ENCODE measurements at places on chromosomes 7 and 10.

DNA sequence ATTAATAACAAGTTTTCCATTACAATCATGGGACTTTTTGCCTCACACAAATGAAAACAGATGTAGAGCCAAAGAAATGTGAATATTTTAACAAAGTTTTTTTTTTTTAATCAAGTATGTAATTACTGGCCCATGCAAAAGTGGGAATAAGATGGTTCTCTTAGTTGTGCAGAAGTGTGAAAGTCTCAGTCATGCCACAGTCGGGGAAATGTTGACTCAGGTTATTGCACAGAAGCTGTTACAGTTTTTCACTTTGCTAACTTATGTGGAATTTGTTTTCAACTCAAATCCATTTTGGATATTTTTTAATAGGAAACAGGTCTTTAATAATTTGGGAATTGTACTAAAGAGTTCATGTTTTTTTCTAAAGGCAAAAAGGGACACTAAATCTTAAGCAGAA lies 44.0 kb upstream of the CAV2 start:
- DNase-seq: peak; percentile 29

GRCh38 chr10:52637592-52637991 lies 135.0 kb downstream of the MBL2 start:
- no peak for DNase-seq

- no peak for DNase-seq
Observed at GRCh38 chr7:14395860-14396259, 406.4 kb upstream of the ETV1 start.

- DNase-seq: no peak
Observed at GRCh38 chr7:51124321-51124720, 192.3 kb downstream of the COBL start.

GRCh38 chr10:129681856-129682255 lies 214.8 kb downstream of the MGMT start:
- no peak for DNase-seq

- DNase-seq: no peak
Observed at GRCh38 chr10:113067501-113067900, 117.5 kb downstream of the TCF7L2 start.

DNA sequence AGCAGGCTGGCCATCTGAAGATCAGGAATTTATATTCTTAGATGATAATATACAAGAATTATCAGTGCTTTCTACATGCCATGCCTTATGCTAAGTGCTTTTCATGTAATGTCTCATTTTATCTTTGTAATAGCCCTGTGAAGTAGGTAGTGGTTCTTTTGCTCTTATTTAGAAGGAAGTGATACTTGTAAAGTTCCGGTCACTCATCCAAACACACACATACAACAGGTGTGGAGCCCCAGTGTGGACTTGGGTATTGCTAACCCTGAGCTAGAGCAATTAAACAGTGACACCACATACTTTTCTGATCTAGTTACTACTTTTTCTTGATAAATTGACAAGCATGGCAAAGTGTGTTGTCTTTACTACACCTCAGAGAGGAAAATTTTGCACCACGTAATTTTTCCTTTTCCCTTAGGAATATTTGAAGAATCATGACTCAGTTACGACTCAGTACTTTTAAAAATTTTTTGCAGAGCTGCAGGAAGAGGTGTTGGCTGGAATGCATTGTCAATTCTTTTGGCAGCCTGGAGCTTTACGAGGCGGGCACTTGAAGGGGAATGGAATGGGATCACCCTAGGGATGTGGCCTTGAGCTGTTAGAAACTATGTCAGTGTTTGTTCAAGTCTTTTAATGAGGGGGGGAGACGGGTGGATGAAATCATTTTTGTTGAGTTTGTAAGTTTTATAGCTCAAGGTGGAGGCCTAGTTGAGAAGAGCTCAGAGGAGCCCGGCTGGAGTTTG lies 212.5 kb upstream of the CELF2 start:
- DNase-seq: peak; percentile 97

DNA sequence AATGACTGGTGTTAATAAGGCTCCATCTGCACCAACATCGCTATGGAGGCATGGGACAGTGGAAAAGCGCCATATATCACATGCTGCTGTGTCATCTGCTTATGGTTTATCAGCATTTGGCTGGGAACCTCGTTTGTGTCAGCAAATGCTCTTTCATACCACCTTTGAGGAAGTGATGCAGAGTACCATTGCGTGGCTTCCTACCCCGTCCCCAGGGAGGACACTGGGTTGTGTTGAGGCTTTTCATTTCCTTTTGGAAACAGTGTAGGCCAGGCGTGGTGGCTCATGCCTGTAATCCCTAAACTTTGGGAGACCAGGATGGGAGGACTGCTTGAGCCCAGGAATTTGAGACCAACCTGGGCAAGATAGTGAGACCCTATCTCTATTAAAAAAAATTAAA lies 6.8 kb downstream of the TACR2 start:
- DNase-seq: peak; percentile 40

DNA sequence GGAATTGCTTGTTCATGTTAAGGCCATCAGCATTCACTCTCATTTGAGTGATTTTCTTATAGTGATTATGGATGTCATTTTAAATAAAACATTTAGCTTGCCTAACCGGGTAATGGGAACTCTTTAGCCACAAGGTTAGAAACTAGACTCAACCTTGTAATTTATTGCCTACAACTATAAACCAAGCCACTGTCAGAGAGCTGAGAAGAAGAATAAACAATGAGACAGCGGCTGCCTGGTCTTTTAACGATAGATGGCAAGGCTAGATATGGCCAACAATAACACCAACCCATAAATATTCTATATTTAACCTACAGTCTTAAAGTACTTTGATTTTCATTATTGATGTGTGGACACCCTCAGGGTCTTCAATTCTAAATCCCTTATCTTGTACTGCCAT lies 27.8 kb upstream of the INHBA start:
- DNase-seq: no peak

DNA sequence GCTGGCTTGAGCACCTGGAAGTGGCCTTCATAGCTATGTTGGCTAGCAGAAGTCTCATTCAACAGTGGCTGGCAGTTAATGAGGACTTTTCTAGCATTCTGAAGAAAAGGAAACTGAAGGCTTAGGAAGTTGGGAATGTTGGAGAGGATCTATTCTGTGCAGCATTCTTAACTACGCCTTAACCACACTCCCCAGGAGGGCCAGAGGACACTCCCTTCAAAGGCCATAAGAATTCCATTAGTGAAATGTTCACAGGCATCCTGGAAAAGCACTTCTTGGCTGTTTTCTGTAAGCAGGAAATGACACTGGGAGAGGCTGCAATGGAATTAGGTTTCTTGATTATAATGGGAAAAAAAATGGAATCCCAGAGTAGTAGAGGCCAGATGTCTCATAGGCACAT lies 188.9 kb downstream of the ARHGAP12 start:
- DNase-seq: peak; percentile 98

- no peak for DNase-seq
Observed at GRCh38 chr7:98678215-98678614, 61.1 kb downstream of the NPTX2 start.

- no peak for DNase-seq
Observed at GRCh38 chr10:1240341-1240775, 184.2 kb downstream of the WDR37 start.

- DNase-seq: no peak
Observed at GRCh38 chr10:133439517-133440461, 14.0 kb upstream of the SCART1 start.

DNA sequence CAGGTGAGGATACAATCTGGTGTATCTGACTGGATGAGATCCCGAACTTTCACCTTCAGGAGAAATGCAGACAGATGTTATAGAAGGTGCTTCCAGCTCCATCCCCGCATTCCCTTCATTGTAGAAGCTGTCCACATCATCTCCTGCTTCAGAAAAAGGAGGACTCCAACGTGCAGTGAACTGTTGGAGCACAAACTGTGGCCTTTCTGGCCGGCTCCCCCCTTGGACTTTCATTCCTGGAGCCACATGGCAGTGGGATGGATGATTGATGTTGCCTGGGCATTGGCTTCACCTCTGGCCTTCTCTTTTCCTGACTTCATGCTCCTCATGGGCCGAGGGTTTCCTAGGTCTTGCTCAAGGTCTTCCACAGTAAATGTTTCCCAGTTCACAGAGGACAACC lies 29.6 kb upstream of the ZNF273 start:
- DNase-seq: no peak

DNA sequence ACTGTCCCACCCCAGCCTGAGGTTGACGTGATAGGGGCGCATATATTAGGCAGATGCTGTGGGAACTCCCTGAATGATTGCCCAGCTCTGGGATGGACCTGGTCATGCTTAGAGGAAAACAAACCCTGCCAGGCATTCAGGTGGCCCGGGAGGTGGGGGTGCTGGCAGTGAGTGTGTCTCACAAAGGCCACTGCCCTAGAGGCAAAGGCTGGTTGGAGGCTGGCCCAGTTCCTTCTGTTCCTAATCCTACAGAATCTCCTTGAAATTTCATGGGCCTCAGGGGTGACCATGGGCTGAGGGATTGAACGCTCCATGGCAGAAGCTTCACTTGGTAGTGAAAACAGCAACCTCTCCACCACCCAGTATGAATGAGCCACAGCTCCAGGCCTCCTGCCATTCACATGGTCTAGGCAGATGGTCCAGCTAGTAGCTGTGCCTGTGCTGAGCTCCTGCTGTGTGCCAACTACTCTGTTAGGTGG lies 25.6 kb downstream of the ADRA2A start:
- DNase-seq: no peak

DNA sequence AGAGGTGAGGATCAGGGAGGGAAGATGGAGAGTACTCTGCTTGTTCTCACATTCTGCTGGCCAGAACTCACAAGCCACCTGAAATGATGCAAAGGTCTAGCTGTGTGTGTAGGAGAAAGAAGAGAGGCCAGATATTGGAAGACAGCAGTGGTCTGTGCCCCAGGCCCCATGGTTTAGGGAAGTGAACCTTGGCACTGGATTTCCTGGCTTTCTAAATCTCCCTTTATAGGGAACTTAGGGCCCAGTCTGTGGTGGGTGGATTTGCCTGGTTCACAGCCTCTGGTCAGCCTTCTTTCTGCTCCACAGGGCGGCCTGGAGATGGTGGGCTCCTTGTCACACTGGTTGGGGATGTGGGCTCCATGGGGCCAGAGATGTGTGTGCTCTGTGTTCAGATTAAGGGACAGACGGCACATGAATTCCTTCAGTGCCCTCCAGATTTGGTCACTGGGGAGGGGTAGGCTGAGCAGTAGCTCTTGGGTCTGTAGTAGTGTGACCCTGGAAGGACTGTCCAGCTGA lies 9.5 kb upstream of the SH2D4B start:
- DNase-seq: no peak

DNA sequence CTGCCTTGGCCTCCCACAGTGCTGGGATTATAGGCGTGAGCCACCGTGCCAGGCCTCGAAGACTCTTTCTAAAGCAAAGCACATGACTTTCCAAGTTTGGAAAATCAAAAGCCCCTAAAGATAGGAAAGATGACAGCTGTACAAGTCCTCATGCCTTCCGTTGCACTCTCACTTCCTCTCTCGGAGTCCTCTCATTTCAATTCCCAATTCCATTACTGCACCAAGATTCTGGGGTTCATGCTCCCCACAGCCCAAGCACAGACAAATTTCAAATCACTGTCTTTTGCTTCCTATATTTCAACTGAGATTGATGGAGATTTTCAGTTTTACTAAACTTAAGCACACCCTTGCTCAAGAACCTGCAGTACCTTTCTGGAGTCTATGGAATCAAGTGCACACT lies 10.9 kb upstream of the PLAU start:
- DNase-seq: no peak

DNA sequence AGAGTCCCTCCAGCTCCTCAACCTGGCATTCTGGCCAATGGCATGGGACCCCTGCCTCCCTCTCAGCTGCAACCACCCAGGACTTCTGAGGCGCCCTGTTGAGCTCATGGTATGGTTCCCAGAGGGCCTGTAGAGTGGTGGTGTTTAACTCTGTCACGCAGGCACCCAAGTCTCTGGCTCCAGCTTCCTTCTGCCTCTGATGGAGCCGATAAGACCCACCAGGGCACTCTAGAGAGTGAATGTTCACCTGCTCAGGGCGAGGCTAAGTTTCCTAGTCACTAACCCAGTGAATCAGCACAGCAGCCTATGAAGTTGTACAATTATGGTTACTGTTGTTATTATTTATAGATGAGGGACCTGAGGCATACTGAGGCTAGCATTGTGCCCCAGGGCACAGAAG lies 120.4 kb downstream of the ZMIZ1 start:
- DNase-seq: no peak

GRCh38 chr7:45697576-45698136 lies 123.5 kb downstream of the ADCY1 start:
- peak; percentile 40 for DNase-seq

- DNase-seq: no peak
Observed at GRCh38 chr7:154783281-154783909, 219.5 kb downstream of the PAXIP1 start.

DNA sequence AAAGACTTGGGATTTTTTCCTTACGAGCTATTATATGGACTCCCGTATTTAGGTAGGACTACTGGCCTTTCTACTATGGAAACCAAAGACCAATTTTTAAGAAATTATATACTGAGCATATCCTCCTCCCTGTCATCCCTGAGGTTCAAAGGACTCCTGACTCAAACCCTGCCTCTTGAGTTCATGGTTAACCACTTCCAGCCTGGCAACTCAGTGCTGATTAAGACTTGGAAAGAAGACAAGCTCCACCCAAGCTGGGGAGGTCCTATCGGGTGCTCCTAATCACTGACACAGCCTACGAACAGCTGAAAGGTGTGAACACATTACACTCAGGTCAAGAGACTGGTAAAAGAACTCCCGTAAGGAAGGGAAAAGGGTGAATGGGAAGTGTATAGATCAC lies 66.8 kb downstream of the LYZL2 start:
- DNase-seq: no peak

GRCh38 chr7:133452577-133452976 lies 199.7 kb downstream of the EXOC4 start:
- peak; percentile 40 for DNase-seq

DNA sequence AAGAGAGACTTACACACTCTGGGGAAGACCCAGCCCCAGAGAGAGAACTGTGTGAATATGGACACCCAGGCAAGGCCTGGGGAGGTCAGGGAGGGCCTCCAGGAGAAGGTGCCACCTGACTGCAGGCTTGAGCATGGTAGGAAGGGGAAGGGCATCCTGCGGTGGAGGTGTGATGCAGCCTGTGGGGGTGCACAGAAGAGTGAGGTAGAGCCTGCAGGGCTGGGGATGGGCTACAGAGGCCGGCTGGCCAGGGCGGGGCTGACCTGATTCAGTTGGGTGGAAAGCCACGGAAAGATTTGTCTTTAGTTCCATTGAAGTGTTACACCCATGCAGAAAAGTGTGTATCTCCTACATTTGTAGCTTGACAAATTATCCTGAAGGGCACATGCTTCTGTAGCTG lies 47.6 kb downstream of the ZMIZ1 start:
- no peak for DNase-seq

DNA sequence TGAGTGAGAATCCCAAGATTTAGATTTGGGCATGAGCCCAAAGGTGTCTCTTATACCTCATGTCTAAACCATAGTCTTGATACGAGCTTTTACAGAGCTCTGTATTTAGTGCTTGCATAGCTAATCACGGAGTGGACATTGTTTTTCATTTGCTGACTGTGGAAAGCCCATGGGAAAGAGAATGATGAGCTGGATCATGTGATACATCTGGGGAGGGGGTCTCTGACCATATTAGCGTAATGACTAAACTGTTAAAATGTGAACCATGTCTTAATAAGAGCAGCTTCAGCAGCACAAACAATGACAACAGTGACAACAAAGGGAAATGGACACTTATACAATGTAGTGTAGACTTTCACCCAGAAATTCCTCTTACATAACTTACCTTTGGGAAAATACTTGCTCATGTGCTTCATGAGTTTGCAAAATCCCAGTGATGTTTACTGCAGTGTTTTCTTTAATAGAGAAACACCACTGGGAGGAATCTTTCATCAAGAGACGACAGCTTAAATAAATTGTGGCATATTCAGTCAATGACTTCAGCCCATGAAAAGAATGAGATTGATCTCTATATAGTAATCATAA lies 44.0 kb upstream of the ITGB1 start:
- DNase-seq: peak; percentile 40

All from fibroblast of skin of right quadriceps (primary cell).